Heart left ventricle (tissue), 16 donors: ENCODE measurements at places on chromosomes 16 and 17. TPM values are rescaled to one million over a fixed set of nuclear protein-coding genes. Genes with fewer than 3 reads are reported as not detected.
A peak's percentile ranks its signal among the peaks of the same experiment; 100 is the strongest.

- DNase-seq: no peak
Measured at GRCh38 chr17:76567634-76568432, 17.8 kb downstream of the ST6GALNAC2 start.

DNA sequence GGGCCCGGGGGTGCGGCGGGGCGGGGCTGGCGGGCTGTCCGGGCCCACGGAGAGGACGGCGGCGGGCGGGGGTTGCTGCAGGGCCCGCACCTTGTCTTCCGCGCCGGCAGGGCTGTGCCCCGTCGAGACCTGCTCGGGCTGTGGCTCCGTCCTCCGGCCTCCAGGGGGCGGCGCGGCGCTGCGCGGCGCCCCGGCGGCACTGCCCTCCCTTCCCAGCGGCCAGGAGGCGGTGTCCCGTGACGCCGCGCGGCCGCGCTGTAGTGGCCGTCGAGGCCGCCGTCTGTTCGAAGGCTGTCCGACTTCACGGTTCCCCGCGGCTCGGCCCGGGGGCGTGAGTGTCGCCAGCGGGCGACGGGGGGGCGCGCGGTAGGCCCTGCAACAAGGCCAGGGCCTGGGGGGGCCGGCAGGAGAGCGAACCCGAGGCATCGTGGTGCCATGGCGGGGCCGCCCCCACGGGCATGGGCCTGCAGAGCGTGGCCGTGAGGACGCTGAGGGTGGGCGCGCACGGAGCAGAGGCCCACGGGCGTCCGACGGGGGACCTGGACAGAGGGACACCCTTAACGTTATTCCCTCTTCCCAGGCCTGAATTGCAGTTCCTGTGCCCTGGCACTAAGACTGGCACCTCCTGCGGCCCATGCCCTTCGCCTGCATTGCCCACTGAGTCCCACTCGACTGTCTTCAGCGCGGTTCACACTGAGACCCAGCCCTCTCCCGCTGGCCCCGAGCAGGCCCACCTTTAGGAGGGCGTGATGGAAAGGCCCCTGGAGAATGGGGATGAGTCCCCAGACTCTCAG lies at the start of gene PLEKHG4:
PLEKHG4 (plus strand) TSS at position 237 of the 794 bp plus-strand sequence; CDS start at position 750, 513 bp downstream.
- DNase-seq: peak; percentile 70

DNA sequence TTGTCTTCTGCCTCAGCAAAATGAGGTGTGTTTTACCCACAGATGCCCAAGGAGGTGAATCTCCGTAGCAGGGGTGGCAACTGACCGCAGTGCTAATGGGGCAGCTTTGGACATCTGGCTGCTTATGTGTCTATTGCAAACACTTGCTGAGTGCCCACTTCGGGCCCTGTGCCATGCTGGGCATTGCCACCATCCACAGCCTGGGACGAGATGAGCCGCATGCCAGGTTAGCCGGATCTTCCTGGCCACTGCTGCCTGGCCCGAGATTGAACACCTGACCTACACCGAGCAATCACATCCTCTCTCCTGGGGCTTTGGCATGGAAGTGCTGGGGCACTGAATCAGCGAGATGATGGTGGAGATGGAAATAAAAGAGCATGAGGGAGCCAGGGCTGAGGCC lies 238.7 kb downstream of the GSG1L start:
- DNase-seq: no peak

DNA sequence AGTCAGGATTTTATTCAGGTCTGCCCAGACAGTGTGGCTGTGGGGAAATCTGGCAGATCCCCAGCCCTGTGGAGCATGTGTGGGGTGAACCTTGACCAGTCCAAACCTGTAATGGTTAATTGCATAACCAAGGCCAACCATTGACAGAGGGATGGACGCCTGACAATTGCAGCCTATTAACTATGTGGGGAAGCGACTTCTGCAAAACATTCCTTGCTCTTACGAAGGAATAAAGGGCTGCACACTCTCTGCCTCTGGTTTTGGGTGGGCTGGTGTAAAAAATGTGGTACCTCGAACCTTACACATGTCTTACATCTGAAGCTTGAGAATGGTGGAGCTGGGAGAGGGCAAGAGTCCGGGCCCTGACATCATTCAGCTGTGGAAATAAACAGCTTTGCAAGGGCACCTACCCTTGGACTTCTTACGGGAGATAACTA lies 35.8 kb downstream of the MAF start:
- no peak for DNase-seq

GRCh38 chr17:76925441-76925891 lies 57.3 kb downstream of the MGAT5B start:
- peak; percentile 53 for DNase-seq

GRCh38 chr17:14320734-14321475 lies 20.0 kb downstream of the HS3ST3B1 start:
- no peak for DNase-seq

The RPA1 gene
- 35.0 TPM for polyA plus RNA-seq

The HOXB5 gene
- polyA plus RNA-seq: 0.08 TPM

DNA sequence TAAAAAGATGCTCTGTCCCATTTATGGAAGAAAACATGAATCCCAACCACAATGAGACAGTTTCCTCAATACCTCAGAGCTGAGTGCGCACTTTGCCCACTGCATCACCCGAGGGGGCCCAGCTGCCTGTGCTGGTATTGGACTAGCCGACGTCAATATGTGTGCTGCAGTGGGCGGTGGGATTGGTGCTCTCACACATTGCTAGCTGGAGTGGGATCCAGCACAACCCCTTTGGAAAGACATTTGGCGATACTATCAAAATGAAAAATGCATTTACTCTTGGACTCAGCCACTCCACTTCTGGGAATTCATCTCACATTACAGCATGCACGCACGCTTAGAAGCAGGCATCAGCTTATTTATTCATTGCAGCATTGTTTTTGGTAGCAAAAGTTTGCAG lies 289.2 kb upstream of the FOXF1 start:
- DNase-seq: no peak

DNA sequence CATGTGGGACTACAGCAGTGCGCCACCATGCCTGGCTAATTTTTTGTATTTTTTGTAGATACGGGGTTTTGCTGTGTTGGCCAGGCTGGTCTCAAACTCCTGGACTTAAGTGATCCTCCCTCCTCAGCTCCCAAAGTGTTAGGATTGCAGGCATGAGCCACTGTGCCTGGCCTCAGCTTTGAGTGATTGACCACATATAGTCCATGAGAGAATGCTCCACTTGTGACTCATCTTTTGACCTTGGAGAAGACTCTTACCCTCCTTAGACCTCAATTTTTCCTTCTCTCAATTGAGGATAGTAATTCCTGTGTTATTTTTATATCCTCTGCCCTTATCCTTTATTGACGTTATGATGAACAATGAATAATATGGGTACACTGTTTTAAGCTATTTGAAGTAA lies 30.9 kb upstream of the DUSP14 start:
- DNase-seq: no peak

The ABCC11 gene
- polyA plus RNA-seq: not detected

The PMP22 gene
- polyA plus RNA-seq: 92.2 TPM

GRCh38 chr17:67119102-67119501 lies 74.7 kb downstream of the CACNG1 start:
- DNase-seq: no peak

DNA sequence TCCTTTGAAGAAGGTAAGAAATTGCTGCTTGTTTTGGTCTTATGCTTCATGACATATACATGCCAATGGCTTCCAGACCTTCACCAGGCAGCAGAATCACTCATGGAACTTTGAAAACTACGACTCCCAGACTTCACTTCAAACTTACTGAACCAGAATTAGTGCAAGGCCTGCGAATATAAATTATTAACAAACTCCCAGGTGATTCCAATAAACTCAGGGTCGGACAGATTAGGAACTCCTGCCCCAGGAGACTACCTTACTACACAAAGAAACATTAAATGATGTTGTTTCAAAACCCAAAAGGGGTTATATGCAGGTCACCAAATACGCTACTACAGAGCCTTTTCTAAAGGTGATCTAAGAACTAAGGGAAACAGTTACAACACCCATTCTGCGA lies 20.4 kb downstream of the PSME3IP1 start:
- DNase-seq: no peak

DNA sequence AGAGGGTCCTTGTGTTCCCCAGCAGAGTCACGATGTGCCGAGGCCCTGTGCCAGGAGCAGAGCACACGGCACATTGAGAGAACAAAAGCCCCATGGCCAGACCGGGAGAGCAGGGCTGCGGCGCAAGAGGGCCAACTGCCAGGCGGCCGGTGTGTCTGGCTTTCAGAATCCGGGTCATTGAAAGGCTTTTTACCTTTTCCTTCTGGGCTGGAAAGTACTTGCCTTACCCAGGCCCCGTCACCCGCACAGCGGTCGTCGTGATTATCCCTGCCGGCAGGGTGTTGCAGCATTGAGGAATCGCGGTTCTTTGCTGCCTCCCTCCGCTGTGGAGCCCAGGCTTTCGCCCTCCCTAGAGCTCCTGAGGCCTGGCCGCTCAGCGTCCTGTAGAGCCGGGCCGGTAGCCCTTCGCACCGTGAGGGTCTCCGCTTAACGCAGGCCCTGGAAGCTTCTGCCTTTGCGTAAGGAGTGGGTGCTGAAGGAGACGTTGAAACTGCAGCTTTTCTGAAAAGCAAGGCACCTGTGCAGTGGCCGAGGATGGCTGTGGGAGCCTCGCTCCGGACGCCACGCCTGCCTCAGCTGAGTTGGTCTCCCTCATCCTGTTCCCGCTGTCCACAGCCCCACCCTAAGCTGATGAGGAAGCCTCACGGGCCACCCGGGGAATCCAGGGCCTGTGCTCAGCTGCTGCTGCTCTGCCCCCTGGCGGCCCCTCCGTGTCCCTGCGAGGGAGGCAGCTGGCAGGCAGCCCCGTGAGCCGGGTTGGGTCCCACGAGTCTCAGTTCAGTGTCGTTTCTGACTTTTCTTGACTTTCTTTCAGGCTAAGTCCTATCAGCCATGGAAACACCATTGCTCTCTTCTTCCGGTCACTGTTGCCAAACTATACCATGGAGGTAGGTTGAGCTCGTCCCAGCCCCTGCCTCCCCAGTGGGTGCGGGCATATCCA lies 8.6 kb upstream of the MC1R start:
- DNase-seq: peak; percentile 89

- peak; percentile 65 for DNase-seq
Measured at GRCh38 chr16:84884596-84885341, 65.0 kb downstream of the CRISPLD2 start.

DNA sequence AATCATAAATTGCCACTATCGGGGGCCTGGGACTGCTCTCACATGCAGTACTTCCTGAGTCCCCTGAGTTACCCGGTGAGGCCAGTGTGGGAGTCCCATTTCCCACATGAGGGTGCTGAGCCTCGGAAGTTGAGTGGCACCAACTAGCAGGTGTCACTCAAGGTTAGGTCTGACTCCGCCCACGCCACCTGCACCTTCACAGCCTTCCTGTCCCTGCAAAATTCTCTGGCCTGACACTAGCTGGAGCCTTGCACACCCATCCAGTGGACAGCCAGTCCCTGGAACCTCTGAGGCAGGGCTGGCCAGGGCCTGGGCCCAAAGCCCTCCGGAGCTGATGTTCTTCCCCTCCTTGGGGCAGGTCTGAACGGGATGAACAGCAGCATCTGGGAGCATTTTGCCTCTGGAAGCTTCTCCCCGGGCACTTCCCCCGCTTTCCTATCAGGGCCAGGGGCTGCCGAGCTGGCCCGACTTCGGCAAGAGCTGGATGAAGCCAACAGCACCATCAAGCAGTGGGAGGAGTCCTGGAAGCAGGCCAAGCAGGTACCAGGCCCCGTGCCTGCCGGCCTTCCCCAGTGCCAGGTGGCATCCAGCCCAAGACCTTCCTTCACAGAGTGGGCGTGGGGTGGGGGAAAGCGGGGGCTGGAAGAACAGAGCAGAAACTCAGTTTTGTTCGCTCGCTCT lies 21.9 kb downstream of the UNC13D start:
- no peak for DNase-seq

GRCh38 chr17:56593086-56593645 lies 333 bp upstream of the NOG start:
- peak; percentile 34 for DNase-seq

The VAT1L gene
- polyA plus RNA-seq: 5.9 TPM

The CCL14 gene
- polyA plus RNA-seq: 31.5 TPM

GRCh38 chr16:7503666-7504065 lies 171.0 kb downstream of the RBFOX1 start:
- no peak for DNase-seq

DNA sequence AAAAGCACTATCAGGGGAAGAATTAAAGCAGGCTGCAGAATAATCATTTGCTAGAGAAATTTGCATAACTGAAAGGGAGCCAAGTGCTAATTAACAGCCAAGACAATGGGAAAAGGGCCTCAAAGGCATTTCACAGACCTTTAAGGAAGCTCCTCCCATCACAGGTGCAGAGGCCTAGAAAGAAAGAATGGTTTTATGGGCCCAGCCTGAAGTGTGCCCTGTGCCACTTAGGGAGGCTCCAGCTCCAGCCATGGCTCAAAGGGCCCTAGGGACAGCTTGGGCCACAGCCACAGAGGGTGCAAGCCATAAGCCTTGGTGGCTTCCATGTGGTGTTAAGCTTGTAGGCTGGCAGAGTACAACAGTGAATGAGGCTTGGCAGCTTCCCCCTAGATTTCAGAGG lies 50.1 kb downstream of the RNF112 start:
- no peak for DNase-seq

The PIRT gene
- polyA plus RNA-seq: not detected

DNA sequence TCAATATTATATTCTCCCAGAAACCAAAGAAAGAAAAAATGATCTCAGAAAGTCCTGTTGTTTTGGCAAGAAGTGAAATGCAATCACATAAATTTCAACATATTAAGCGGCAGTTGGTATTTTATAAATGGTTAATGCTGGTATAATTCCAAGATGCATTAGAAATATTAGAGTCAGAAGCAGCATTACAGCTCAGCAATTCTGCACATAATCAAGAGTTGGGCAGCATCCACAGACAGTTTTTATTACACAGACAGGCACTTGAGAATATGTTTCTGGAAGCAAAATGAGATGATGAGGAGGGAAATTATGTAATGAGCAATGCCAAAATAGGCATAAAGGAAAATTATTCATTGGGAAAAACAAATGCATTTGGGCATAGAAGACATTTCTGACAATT lies 148.1 kb downstream of the KCNJ2 start:
- no peak for DNase-seq
